Osteoblast (primary cell): ENCODE measurements at places on chromosomes 4 and X. TPM values are rescaled to one million over a fixed set of nuclear protein-coding genes. Genes with fewer than 3 reads are reported as not detected.

The RIPPLY1 gene
- total RNA-seq = not detected in 2 replicates

- no peak overlapping the region for H3K27ac ChIP-seq
- peaks cover 5% of the 10 kb centered on the region for H3K27me3 ChIP-seq
- no peak overlapping the region for H3K4me3 ChIP-seq
- no peak for DNase-seq
- H3K4me1 ChIP-seq = no peaks in the 10 kb centered on the region
Observed at GRCh38 chrX:69795702-69796101, 179.8 kb downstream of the EDA start.

- H3K27me3 ChIP-seq = peaks cover 5% of the 10 kb centered on the region
- H3K4me3 ChIP-seq = no peak overlapping the region
- no peak overlapping the region for H3K27ac ChIP-seq
- DNase-seq = no peak
- no peaks in the 10 kb centered on the region for H3K4me1 ChIP-seq
Observed at GRCh38 chrX:131270080-131270479, 19.0 kb downstream of the IGSF1 start.

GRCh38 chr4:10808591-10808990, 124.0 kb upstream of the CLNK start:
- no peaks in the 10 kb centered on the region for H3K36me3 ChIP-seq
- no peaks in the 10 kb centered on the region for H3K4me1 ChIP-seq
- H3K27ac ChIP-seq = no peak overlapping the region
- H3K27me3 ChIP-seq = no peaks in the 10 kb centered on the region

DNA sequence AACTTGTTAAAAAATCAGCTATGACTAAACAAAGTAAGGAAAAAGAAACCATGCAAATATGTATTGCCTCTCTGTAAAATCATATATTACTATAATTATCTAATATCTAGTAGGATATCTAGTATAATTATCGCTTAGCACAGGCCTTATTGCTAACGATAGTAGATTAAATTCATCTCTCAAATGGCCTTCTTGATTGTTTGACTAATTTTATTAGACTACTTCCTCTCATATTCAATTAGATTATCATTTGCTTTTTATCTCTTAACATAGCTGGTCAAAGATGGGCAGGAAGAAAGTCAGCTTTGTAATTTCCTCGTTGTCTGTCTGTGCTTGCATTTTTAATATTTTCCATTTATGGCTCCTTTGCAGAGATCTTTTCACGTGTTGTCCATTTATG, 21.9 kb upstream of the HPGDS start:
- no peak overlapping the region for H3K27ac ChIP-seq
- H3K36me3 ChIP-seq = no peaks in the 10 kb centered on the region
- no peaks in the 10 kb centered on the region for H3K27me3 ChIP-seq
- H3K4me3 ChIP-seq = no peak overlapping the region
- peaks cover 14% of the 10 kb centered on the region for H3K4me1 ChIP-seq

The RBM46 gene
- total RNA-seq = not detected in 2 replicates

DNA sequence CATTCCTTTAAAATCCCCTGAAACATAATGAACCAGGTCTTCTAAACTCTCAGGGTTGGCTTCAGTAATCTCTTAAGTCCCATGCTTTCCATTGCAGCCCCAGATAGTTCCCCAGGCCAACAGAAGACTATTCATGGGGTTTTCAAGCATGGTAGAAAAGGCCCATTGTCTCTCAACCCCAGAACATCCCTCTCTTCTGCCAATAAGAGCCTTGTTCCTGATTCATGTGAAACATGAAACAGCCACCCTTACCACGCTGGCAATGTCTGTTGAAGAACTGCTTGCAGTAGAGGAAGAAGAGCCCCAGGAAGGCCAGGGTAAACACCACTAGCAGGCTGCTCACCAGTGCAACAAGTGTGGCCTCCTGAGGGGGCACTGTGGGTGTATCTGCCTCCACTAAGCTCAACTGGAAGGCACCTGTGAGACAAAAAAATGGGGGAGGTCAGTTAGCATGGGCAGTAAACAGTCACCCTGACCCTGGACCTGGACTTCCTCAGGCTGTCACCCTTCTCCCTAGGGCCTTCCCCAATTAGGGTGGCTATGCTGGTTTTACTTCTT, 36.4 kb downstream of the EDA2R start:
- no peaks in the 10 kb centered on the region for H3K4me1 ChIP-seq
- H3K4me3 ChIP-seq = no peak overlapping the region
- no peak overlapping the region for H3K27ac ChIP-seq
- DNase-seq = no peak
- no peaks in the 10 kb centered on the region for H3K36me3 ChIP-seq
- no peaks in the 10 kb centered on the region for H3K27me3 ChIP-seq

The BMX gene
- not detected in 2 replicates for total RNA-seq

GRCh38 chrX:22056235-22056634, 24.1 kb downstream of the PHEX start:
- H3K27me3 ChIP-seq = no peaks in the 10 kb centered on the region
- H3K4me1 ChIP-seq = no peaks in the 10 kb centered on the region
- no peak overlapping the region for H3K27ac ChIP-seq
- H3K4me3 ChIP-seq = no peak overlapping the region
- no peak for DNase-seq
- H3K36me3 ChIP-seq = no peaks in the 10 kb centered on the region

GRCh38 chrX:784829-785228, 154.2 kb downstream of the SHOX start:
- no peak overlapping the region for H3K4me3 ChIP-seq
- H3K27me3 ChIP-seq = no peaks in the 10 kb centered on the region
- no peak for DNase-seq
- H3K36me3 ChIP-seq = no peaks in the 10 kb centered on the region

GRCh38 chrX:150201391-150201790, 161.7 kb upstream of the MAMLD1 start:
- peak overlapping the region; percentile 63 for H3K27ac ChIP-seq
- H3K36me3 ChIP-seq = no peaks in the 10 kb centered on the region
- no peak for DNase-seq
- H3K4me1 ChIP-seq = peaks cover 25% of the 10 kb centered on the region
- no peak overlapping the region for H3K4me3 ChIP-seq

The RAB40A gene
- total RNA-seq = under 0.01 and 0.29 TPM in 2 replicates

GRCh38 chrX:46876901-46877300, 35.3 kb upstream of the JADE3 start:
- no peak for DNase-seq
- H3K27ac ChIP-seq = no peak overlapping the region
- no peaks in the 10 kb centered on the region for H3K36me3 ChIP-seq
- H3K27me3 ChIP-seq = peaks cover 2% of the 10 kb centered on the region
- H3K4me1 ChIP-seq = no peaks in the 10 kb centered on the region

GRCh38 chrX:19174401-19175025, 52.2 kb upstream of the ADGRG2 start:
- peak; percentile 80 for DNase-seq
- H3K27ac ChIP-seq = no peak overlapping the region
- H3K36me3 ChIP-seq = no peaks in the 10 kb centered on the region
- H3K4me3 ChIP-seq = no peak overlapping the region

- H3K4me3 ChIP-seq = no peak overlapping the region
- no peaks in the 10 kb centered on the region for H3K27me3 ChIP-seq
- H3K27ac ChIP-seq = no peak overlapping the region
- H3K4me1 ChIP-seq = no peaks in the 10 kb centered on the region
- no peak for DNase-seq
- H3K36me3 ChIP-seq = no peaks in the 10 kb centered on the region
Observed at GRCh38 chr4:79759793-79760192, 313.2 kb downstream of the ANTXR2 start.

The SLIT2 gene
- 35.8 and 35.9 TPM in 2 replicates for total RNA-seq

GRCh38 chrX:40468033-40468846, 112.5 kb upstream of the ATP6AP2 start:
- peak; percentile 71 for DNase-seq
- no peak overlapping the region for H3K4me3 ChIP-seq
- H3K27ac ChIP-seq = no peak overlapping the region
- peaks cover 37% of the 10 kb centered on the region for H3K27me3 ChIP-seq
- H3K36me3 ChIP-seq = no peaks in the 10 kb centered on the region

The FAM9C gene
- under 0.01 TPM in 1 of 2 replicates, not detected in the other for total RNA-seq

The MXRA5 gene
- 20.9 and 27.9 TPM in 2 replicates for total RNA-seq

DNA sequence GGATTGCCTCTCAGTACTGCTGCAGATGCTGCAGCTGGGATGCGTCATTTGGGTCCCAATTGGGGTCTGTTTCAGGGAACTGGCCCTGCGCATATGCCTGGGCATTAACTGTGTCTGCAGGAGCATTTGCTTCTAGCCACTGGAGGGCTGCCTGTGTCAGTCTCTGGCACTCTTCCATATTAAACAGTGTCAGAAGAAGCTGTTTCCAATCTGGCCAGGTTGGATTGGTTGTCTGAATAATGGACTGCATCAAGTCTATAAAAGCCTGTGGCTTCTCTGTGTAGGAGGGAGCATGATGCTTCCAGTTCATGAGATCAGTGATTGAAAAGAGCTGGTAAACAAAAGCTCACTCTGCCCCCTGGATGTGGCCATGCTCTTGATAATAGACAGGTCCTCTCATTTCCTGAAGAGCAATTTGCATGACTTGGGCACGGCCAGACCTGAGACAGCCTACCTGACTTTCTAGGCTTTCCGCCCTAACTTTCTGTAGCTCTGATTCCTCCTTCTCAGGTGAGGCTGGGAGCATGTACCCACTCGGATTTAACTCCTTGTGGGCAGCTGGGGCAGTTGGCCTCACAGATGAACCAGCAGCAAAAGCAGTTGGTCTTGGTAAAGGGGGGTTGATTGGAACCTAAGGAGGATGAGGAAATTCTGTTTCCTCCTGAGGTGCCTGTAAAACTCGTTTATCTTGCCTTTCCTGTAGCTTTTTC, 29.2 kb downstream of the SULT1E1 start:
- no peak overlapping the region for H3K27ac ChIP-seq
- no peak for DNase-seq
- H3K4me3 ChIP-seq = no peak overlapping the region
- H3K36me3 ChIP-seq = no peaks in the 10 kb centered on the region

DNA sequence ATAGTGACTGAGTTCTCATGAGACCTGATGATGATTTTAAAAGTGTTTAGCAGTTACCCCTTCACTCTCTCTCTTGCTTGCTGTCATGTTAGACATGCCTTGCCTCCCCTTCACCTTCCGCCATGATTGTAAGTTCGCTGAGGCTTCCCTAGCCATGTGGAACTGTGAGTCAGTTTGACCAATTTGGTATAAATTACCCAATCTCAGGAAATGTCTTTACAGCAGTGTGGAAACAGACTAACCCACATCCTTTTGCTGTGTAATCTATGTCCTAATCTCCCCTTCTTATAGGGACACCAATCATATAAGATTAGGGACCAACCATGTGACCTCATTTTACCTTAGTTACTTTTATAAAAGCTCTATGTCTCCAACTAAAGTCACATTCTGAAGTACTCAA, 677.8 kb downstream of the ADGRL3 start:
- no peak for DNase-seq
- H3K27ac ChIP-seq = no peak overlapping the region
- no peaks in the 10 kb centered on the region for H3K36me3 ChIP-seq
- no peaks in the 10 kb centered on the region for H3K4me1 ChIP-seq
- H3K27me3 ChIP-seq = no peaks in the 10 kb centered on the region

The PABPC4L gene
- total RNA-seq = 1.1 and 2.7 TPM in 2 replicates
